ENCODE measurements at places on chromosomes 5 and 9.
A peak's percentile ranks its signal among the peaks of the same experiment; 100 is the strongest.

- no peak for DNase-seq
Observed at GRCh38 chr9:1057910-1058309, 7.8 kb downstream of the DMRT2 start.

DNA sequence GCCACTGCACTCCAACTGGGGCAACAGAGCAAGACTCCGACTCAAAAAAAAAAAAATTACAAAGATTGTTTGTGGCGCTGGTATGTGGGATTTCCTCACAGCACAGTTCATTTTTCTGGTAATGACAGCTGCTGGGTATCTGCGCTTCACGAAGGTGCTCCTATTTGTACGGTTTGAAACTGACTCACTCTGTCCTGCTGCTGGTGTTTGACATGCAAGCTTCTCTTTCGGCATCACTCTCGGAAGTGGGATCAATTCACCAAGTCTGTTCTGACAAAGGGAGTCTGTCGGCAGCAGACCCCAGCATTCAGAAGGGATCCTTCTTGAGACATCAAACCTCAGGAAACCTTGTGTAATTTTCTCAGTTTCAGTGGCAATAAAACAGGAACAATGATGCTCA, 26.3 kb downstream of the MAML1 start:
- no peak for DNase-seq

GRCh38 chr5:125536095-125536494, 789.7 kb upstream of the ZNF608 start:
- DNase-seq, result no peak

DNA sequence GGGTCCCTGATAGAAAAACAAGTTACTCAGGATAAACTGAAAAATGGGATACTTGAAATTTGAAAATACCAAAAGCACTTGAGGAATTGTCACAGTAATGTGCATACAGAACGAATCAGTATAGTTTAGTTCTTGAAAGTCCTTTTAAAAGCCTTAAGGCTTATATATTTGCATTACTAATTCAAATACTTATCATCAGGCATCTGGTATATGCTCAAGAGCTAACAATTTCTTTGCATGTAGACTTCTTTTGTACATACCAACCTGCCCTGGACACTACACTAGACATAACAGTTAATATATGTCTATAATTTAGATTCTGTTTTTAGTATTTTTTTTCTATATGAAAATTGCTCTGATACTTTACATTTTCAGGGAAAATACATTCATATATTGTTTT, 43.2 kb downstream of the SMIM15 start:
- DNase-seq, result no peak

GRCh38 chr5:1526190-1526631, 2.5 kb upstream of the LPCAT1 start:
- DNase-seq, result peak; percentile 9
